Stimulated activated CD8-positive, alpha-beta memory T cell treated with anti-CD3 and anti-CD28 coated beads, Interleukin-2, amount 100 ng/mL, for 1 hour (primary cell): ENCODE measurements at places on chromosomes 3 and 15.

GRCh38 chr15:58641660-58642059 lies 107.8 kb downstream of the ADAM10 start:
- DNase-seq, result no peak

GRCh38 chr15:89818287-89818686 lies 3.6 kb upstream of the ANPEP start:
- DNase-seq, result no peak

GRCh38 chr3:160779040-160779439 lies 23.0 kb downstream of the PPM1L start:
- DNase-seq, result no peak

GRCh38 chr3:191499307-191500080 lies 38.5 kb downstream of the PYDC2 start:
- no peak for DNase-seq

DNA sequence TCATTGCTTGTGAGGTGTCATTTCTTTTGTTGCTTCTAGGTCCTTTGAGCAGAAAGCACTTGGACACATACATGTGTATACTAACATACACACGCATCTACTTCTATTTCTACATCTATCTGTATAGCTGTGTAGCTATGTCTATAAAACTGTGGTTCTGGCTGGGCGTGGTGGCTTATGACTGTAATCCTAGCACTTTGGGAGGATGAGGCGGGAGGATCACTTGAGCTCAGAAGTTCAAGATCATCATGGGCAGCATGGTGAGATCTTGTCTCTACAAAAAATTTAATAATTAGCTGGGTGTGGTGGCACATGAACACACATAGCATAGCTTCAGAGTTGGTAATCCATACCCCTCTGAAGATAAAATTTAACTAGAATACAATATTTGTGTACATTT lies 65.0 kb upstream of the MAGI1 start:
- DNase-seq, result no peak

GRCh38 chr3:98434412-98434811 lies 28.6 kb upstream of the OR5K1 start:
- no peak for DNase-seq

- no peak for DNase-seq
These were observed 67.3 kb upstream of the NUDT16 start for GRCh38 chr3:131314318-131314717.

GRCh38 chr3:107076946-107077345 lies 300.3 kb upstream of the CCDC54 start:
- DNase-seq, result no peak

GRCh38 chr15:85407421-85408269 lies 27.2 kb downstream of the AKAP13 start:
- DNase-seq, result no peak

DNA sequence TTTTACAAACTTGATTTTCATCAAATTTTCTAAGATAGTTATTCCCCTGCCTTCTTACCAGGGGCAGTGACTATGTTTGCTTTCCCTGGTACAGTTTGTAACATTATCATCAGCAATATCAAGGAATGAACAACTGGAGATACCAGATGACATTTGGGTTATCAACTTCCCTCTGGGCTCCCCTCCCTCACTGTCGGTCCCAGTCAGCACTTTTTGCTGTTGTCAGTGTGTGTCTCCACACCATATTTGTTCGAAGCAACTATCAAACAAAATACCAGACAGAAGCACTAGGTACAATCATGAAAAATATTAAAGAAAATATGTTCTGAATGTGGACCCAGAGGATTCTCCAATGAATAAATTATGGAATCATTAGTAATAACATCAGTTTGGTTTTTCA lies 75.3 kb downstream of the PLOD2 start:
- no peak for DNase-seq

GRCh38 chr15:36291501-36291900 lies 287.9 kb upstream of the CDIN1 start:
- no peak for DNase-seq

DNA sequence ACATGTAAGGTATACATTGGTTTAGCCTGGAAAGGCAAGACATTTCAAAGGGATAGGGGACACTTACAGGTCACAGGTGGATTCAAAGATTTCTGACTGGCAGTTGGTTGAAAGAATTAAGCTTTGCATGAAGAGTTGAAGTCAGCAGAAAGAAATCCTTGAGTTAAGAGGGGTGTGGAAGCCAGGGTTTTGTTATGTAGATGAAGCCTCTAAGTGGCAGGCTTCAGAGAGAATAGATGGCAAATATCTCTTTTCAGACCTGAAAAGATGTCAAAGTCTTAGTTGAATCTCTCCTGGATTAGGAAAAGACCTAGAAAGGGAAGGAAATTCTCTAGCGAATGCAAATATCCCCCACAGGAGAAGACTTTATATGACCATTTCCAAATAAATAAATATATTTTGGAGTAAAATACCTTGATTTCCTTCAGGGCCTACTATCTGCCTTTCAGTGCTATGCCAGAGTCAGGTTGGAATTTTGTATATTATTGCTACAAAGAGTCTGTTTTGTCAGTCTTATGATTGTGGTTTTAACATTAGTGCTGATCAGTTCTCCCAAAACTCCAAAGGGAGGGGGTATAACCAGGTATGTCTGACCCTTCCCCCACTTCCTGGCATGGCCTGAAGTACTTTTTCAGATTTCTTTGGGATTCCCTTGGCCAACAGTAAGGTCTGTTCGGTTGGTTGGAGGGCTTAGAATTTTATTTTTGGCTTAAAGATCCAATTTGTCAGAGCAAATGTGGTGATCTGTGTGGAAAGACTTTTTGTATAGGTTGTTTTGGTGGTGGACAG lies 286.4 kb downstream of the LRTM1 start:
- DNase-seq, result no peak

GRCh38 chr3:152436707-152437590 lies 168.2 kb downstream of the MBNL1 start:
- no peak for DNase-seq

DNA sequence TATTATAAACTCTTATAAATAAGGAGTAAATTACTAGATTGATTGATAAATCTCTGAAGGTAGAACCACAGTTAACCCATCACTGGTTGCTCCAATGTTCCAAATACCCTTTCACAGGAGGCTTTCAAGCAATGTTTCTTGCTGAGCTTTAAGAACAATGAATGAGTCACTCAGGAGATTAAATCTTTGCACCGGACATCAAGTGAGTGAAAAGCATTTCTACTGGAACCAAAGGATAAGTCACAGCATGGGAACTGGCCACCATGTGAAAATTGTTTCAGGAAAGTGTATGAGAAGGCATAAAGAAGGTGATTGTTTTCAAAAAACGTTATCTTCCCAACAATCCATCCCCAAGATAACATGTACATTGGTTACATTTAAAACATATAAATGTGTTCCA lies 90.6 kb downstream of the CNTN3 start:
- DNase-seq, result no peak

DNA sequence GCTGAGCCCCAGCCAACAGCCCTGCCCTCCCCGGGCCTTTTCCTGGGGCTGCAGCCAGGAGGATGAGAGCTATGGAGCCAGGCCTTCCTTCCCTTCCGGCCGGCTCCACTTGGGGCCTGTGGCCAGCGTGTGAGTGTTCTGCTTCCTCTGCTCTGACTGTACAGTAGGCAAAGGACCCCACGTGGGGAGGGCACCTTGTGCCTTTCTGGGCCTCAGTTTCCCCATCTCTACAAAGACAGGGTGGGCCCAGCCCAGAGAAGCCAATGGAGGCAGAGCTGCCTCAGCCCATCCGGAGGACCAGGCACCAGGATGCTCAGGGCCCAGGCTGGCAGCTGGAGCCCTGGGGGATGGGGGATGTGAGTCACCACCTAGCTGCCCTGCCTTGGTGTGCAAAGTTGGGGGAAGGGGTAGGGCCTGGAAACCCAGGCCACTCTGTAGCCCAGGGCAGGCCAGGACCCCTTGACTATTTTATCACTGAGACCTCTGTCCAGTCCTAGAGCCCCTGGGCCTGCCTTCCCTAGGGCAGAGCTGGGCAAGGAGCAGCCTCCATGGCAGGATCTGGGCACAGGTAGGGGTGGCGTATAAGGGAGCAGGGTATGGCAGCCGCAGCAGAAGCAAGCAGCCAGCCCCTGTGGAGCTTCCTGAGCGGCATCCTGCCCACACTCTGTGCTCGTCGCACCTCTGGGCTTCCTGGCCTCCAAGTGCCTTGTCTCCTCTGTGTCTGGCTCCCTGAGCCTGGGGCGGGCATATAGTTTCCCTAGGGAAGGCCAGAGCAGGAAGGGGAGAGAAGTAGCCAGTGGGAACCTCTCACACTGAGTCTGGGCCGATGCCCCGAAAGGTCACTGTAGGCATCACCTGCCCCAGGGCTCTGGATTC lies 1.8 kb downstream of the PSTPIP1 start:
- DNase-seq, result no peak

- no peak for DNase-seq
These were observed 411.4 kb downstream of the AGBL1 start for GRCh38 chr15:86491118-86491517.

- DNase-seq, result no peak
These were observed 206.9 kb downstream of the RPLP1 start for GRCh38 chr15:69659454-69660050.

- DNase-seq, result no peak
These were observed 220.3 kb upstream of the STT3B start for GRCh38 chr3:31312400-31312799.

GRCh38 chr3:121665488-121665887 lies 4.8 kb upstream of the HCLS1 start:
- DNase-seq, result no peak

GRCh38 chr3:43499256-43499655 lies 122.6 kb downstream of the ANO10 start:
- no peak for DNase-seq

- no peak for DNase-seq
These were observed 25.1 kb downstream of the ALDH1L1 start for GRCh38 chr3:126155280-126155640.

DNA sequence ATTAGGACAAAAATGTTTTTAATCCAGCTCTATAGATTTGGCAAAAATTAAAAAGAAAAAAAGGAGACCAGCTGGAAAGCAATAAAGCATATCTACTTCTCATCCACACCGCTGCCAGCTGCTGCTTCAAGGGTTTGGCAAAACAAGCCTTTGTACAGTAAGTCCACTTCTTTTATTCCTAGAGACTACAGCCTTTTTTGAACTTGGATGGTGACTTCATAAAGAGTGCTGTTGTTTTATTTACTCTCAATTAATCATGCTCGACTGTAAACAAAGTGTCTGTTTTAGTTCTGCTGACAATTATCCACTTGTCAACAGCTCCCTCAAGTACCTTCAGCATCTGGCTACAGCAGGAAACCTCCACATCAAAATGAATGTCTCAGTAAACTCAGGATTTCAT lies 12.3 kb upstream of the FOXB1 start:
- no peak for DNase-seq

GRCh38 chr3:102181175-102181920 lies 253.5 kb upstream of the ZPLD1 start:
- no peak for DNase-seq

DNA sequence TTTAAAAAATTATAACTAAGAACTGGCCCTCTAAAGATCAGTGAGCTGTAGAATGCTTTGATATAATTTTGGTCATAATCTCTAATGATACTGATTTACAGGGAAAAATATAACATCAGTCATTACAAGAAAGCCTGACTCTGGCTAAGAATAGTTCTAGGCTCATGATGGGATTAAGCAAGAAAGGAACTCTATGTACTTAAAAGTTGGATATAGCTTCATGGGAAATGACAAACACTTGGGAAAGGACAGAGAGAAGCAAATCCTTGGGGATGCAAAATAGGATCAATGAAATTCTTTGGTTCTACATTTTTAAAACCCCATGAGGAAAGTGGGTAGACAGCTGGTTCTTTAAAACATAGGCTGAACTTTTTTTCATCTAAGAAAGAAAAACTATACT lies 472.7 kb upstream of the NR2F2 start:
- no peak for DNase-seq

GRCh38 chr3:163878396-163878795 lies 1199.9 kb downstream of the SI start:
- no peak for DNase-seq

DNA sequence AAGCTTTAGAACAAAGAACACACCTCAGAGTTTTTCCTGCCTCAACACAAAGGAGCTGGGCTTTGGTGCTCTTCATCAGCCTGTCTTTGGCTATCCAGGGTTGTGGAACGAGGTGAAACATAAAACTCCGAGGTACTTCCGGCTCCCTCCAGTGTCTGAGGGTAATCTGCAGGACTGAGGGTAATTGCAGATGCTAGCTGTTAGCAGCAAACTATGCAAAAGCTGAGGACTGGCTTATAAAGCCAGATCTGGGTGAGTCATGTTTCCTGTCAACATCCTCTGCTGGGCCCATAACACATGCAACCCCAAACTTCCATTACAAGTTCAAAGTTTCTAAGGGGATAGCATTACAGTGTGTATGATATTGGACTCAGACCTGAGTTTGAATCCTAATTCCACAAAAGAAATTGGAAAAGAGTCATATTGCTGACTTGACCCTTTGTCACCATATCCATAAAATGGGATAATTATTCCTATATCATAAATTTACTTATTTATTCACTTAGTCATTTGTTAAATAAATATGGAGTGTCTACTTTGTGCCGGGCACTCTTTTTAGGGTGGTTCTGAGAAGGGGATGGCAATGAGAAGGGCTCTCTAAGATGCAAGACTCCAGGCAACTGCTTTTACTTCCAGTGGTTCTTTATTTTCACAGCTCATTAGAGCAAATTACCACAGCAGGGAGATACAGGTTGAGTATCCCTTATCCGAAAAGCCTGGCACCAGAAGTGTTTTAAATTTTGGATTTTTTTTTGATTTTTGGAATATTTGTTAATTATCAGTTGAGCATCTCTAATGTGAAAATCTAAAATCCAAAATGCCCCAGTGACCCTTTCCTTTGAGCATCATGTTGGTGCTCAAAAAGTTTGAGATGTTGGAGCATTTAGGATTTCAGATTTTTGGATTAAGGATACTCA lies 9.5 kb upstream of the TRIM69 start:
- no peak for DNase-seq

DNA sequence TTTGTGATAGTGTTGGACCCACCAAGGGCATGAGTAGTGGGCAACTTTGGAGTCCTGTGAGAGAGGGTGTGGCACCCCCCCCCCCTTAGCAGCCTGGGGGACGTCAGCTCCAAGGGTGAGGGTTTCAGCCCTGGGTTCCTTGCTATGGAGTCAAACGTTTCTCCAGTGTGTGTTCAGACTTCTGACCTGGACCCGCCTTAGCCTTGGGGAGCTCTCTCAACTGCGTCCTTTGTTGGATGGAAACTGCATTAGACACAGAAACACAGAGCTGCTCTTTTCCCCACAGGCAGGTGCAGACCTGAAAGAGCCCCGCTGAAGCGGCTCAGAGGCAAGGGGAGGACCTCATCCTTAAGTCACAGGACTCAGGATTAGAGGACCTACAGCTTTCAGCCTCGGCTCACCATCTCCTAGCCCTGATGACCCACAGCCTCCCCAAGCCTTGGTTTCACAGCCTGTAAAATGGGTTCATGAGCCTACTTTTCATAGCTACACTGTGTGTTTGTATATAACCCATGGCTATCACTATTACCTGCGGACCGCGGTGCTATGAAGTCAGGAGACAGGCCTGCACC lies 19.9 kb downstream of the ZNF710 start:
- DNase-seq, result no peak

- no peak for DNase-seq
These were observed 2.3 kb downstream of the XYLB start for GRCh38 chr3:38348903-38349302.

GRCh38 chr3:116824208-116824607 lies 114.6 kb downstream of the TUSC7 start:
- no peak for DNase-seq

- no peak for DNase-seq
These were observed 29.3 kb upstream of the STT3B start for GRCh38 chr3:31503456-31503855.
